Progenitor cell of endocrine pancreas (in vitro differentiated cells): ENCODE measurements at places on chromosomes 5 and 9. TPM values are rescaled to one million over a fixed set of nuclear protein-coding genes. Genes with fewer than 3 reads are reported as not detected.

DNA sequence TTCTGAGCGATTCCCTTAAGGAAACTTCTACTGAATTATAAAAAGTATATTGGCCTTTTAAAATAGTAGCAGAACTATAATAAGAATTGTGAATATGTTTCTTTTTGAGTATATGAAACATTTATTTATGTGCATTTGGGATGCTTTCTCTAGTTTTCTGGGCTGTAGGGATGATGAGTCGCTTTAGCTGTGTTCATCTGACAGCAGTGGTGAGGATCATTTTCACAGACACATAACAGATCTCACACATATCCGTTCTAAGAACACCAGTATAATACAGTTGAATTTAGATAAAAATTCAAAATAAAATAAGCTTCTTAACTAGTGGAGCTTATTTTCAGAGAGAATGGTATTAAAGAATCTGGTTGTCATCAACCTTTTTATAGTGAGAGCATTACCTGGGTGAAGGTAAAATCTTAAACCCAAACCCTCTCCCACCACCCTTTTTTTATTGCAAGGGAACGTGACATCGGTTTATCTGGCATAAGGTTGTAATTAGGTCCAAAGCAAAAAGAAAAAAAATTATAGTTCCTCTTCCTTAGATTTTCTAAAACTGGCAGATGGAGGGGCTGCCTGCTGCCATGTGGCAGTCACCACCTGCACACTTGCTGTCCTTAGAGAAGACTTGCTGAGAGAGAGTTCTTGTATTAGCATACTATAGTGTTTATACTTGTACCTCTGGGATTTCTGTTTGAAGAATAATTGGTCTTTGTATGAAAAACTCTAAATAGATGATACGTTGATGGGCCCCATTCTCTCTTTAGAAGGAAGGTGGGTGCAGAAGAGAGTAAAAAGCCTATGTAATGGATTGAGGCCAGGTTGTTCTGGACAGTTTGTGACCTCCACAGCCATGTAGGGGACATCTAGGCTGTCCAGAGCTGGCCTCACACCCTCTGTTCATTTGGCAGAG lies 86.8 kb downstream of the CAMK4 start:
- H3K27ac ChIP-seq, result no peak overlapping the region
- peaks cover 8% of the 10 kb centered on the region for H3K4me1 ChIP-seq
- H3K4me3 ChIP-seq, result no peak overlapping the region
- H3K36me3 ChIP-seq, result no peaks in the 10 kb centered on the region

DNA sequence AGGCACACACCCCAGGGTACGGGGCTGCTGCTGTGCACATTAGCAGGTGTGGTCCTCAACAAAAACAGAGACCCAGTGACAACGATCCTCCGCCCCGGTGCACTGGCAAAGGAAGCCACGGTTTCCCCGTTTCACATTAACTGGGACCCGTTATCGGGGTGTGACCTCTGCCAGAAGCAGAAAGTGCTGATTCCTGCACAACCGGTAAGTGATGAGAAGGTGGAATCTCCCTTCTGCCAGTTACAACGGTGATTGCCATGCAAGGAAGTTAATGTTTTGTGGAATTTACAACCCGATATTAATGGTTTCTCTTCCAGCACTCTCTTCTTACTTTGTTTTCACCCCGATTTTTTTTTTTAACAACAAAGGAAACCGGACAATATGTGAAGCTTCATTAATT lies 294.9 kb upstream of the IRX1 start:
- no peak overlapping the region for H3K4me3 ChIP-seq
- no peak overlapping the region for H3K27ac ChIP-seq
- no peak for DNase-seq

- peaks cover 1% of the 10 kb centered on the region for H3K4me1 ChIP-seq
- peaks cover 7% of the 10 kb centered on the region for H3K36me3 ChIP-seq
- no peaks in the 10 kb centered on the region for H3K27me3 ChIP-seq
- no peak overlapping the region for H3K4me3 ChIP-seq
Measured at GRCh38 chr5:157370967-157371366, 89.0 kb upstream of the NIPAL4 start.

DNA sequence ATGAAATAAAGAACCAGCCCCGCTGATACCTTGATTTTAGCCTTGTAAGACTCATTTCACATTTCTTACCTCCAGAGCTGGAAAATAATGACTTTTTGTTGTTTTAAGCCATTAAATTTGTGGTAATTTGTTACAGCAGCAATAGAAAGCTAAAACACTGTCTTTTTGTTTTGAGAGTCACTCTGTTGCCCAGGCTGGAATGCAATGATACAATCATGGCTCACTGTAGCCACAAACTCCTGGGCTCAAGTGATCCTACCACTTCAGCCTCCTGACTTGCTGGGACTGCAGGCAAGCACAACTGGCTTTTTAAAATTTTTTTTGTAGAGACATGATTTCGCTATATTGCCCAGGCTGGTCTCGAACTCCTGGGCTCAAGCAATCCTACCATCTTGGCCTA lies 34.7 kb upstream of the MYO10 start:
- H3K27me3 ChIP-seq, result no peaks in the 10 kb centered on the region
- H3K4me3 ChIP-seq, result no peak overlapping the region
- peak overlapping the region; percentile 1 for H3K27ac ChIP-seq

DNA sequence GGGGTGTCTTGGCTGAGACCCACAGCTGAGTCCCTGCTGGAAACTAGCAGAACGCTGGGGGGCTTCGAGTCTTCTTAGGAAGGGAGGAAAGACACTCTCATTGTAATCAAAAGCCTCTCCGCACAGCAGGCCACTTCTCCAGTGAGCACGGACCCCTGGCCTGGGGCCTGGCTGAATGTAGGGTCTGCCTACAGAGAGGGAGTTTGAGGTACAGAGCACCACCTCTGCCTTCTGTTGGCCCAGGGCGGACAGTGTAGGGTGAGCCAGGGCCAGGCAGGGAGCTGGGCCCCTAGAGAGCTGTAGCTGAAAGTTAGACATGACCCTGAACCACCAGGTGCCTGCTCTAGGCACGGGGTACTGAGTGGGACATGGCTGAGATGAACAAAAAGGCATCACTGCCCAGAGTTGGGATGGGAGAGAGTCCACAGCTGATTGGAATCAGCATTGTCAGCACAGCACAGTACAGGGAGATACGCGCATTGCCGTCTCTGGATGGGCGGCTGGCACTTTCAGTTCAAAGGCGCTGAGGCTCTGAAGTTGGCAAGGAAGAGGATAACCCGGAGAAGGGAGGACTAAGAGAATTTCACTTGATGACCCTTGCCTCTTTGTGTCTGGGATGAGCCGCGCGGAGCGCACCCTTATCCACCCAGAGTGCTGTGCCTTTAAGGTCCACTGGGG lies 363 bp upstream of the SLC25A48 start:
- no peak overlapping the region for H3K27ac ChIP-seq
- DNase-seq, result no peak
- H3K4me3 ChIP-seq, result peak overlapping the region; percentile 77
- H3K36me3 ChIP-seq, result no peaks in the 10 kb centered on the region

The PAEP gene
- total RNA-seq, result not detected in 2 replicates

The MAP1B gene
- 58.6 and 63.8 TPM in 2 replicates for total RNA-seq

DNA sequence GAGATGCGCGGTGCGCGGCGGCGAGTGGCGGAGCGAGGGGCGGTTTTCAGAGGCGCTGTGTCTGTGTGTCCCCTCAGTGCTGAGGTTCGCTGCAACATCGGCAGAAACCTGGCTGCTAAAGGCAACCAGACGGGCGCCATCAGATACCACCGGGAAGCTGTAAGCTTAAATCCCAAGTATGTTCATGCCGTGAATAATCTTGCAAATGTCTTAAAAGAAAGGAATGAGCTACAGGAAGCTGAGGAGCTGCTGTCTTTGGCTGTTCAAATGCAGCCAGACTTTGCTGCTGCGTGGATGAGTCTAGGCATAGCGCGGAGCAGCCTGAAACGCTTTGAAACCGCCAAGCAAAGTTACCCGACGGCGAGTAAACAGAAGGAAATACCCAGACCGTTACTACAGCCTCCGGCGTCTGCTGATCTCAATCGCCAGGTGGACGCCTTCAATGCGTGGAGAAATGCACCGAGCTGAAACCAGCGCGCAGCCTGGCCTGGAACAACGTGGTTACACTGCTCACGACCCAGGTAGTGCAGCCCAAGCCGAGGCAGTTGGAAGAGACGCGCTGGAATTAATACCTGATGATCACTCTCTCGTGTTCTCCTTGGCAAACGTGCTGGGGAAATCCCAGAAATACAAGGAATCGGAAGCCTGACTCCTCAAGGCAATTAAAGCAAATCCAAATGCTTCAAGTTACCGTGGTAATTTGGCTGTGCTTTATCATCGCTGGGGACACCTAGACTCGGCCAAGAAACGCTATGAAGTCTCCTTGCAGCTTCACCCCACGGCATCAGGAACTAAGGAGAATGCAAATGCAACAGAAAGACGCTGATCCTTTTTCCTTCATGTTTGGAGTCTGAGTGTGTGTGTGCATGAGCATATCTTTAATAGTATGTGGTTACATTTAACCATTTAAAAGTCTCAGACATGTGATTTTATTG lies 15.9 kb downstream of the OR2V1 start:
- H3K36me3 ChIP-seq, result no peaks in the 10 kb centered on the region
- DNase-seq, result no peak
- no peaks in the 10 kb centered on the region for H3K4me1 ChIP-seq

GRCh38 chr5:73344835-73345234 lies 103.7 kb downstream of the FOXD1 start:
- H3K36me3 ChIP-seq, result peaks cover 1% of the 10 kb centered on the region
- no peaks in the 10 kb centered on the region for H3K4me1 ChIP-seq
- H3K27ac ChIP-seq, result no peak overlapping the region
- no peak overlapping the region for H3K4me3 ChIP-seq
- no peak for DNase-seq
- H3K27me3 ChIP-seq, result peaks cover 16% of the 10 kb centered on the region

- no peaks in the 10 kb centered on the region for H3K27me3 ChIP-seq
- DNase-seq, result no peak
- H3K4me1 ChIP-seq, result peaks cover 12% of the 10 kb centered on the region
- H3K4me3 ChIP-seq, result no peak overlapping the region
- H3K36me3 ChIP-seq, result peaks cover 3% of the 10 kb centered on the region
Measured at GRCh38 chr5:119393746-119394145, 37.9 kb downstream of the TNFAIP8 start.

- no peaks in the 10 kb centered on the region for H3K27me3 ChIP-seq
- H3K27ac ChIP-seq, result no peak overlapping the region
- peaks cover 1% of the 10 kb centered on the region for H3K4me1 ChIP-seq
- no peak for DNase-seq
Measured at GRCh38 chr5:60888359-60889061, 44.4 kb upstream of the ELOVL7 start.

The C5orf52 gene
- total RNA-seq, result not detected in 2 replicates

The SLC6A18 gene
- not detected in 2 replicates for total RNA-seq

The PCDHGA7 gene
- total RNA-seq, result 0.41 and 0.49 TPM in 2 replicates

DNA sequence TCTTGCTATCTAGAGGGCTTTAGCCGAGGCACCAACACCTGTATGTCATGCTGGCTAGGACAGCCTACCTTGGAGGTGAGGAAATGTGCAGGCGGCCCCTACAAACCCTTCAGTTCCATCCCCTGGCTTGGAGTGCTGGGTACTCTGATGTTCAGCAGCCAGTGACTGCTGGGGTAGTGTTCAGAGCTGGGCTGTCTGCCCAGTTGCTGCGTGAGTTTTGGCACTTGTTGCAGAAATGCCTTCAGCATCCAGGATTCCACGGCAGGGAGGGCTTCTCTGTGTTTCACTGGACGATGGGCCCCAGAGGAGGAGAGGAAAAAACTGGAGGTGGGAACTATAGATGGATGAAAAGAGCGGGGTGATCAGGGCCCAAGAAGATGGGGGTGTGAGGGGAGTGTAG lies 10.4 kb downstream of the SWI5 start:
- no peaks in the 10 kb centered on the region for H3K27me3 ChIP-seq
- H3K36me3 ChIP-seq, result no peaks in the 10 kb centered on the region
- H3K4me3 ChIP-seq, result no peak overlapping the region
- no peak for DNase-seq
- no peaks in the 10 kb centered on the region for H3K4me1 ChIP-seq
- no peak overlapping the region for H3K27ac ChIP-seq

GRCh38 chr5:108059334-108059733 lies 322.6 kb downstream of the FBXL17 start:
- H3K36me3 ChIP-seq, result peaks cover under 1% of the 10 kb centered on the region
- DNase-seq, result no peak
- H3K27ac ChIP-seq, result no peak overlapping the region
- no peak overlapping the region for H3K4me3 ChIP-seq

GRCh38 chr5:174617285-174617684 lies 107.1 kb upstream of the MSX2 start:
- H3K27ac ChIP-seq, result no peak overlapping the region
- H3K4me1 ChIP-seq, result peaks cover 21% of the 10 kb centered on the region
- no peaks in the 10 kb centered on the region for H3K36me3 ChIP-seq
- H3K27me3 ChIP-seq, result peaks cover 28% of the 10 kb centered on the region

The WNT8A gene
- not detected in 2 replicates for total RNA-seq

The CAPSL gene
- 0.93 and 1.1 TPM in 2 replicates for total RNA-seq

- peaks cover 8% of the 10 kb centered on the region for H3K4me1 ChIP-seq
- peaks cover 26% of the 10 kb centered on the region for H3K27me3 ChIP-seq
- no peaks in the 10 kb centered on the region for H3K36me3 ChIP-seq
- no peak overlapping the region for H3K27ac ChIP-seq
- peak; percentile 93 for DNase-seq
Measured at GRCh38 chr9:98315551-98316060, 60.2 kb upstream of the TBC1D2 start.

The DBH gene
- total RNA-seq, result not detected in 2 replicates

DNA sequence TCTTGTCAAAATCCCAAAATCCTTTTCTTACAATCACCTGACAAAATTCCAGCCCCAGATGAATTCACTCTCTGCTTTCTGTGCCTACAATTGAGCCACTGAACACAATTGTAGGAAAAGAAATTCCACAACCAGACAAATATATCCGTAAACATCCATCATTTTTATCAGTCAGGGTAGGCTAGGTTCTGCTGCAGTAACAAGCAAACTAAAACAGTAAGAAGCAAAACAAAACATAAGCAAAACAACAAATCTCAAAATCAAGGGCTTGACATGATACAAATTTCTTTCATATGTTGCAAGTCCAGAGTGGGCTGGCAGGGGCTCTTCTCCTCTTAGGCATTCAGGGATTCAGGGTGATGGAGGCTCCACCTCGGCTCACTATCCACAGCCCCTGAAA lies 114.2 kb upstream of the MAN2A1 start:
- H3K27ac ChIP-seq, result no peak overlapping the region
- no peaks in the 10 kb centered on the region for H3K36me3 ChIP-seq
- no peaks in the 10 kb centered on the region for H3K27me3 ChIP-seq
- H3K4me3 ChIP-seq, result no peak overlapping the region
- no peaks in the 10 kb centered on the region for H3K4me1 ChIP-seq
- DNase-seq, result no peak

GRCh38 chr5:148793261-148793660 lies 33.1 kb upstream of the ADRB2 start:
- no peak for DNase-seq
- H3K4me3 ChIP-seq, result no peak overlapping the region
- H3K36me3 ChIP-seq, result no peaks in the 10 kb centered on the region
- H3K4me1 ChIP-seq, result no peaks in the 10 kb centered on the region
- no peak overlapping the region for H3K27ac ChIP-seq
- peaks cover 20% of the 10 kb centered on the region for H3K27me3 ChIP-seq

DNA sequence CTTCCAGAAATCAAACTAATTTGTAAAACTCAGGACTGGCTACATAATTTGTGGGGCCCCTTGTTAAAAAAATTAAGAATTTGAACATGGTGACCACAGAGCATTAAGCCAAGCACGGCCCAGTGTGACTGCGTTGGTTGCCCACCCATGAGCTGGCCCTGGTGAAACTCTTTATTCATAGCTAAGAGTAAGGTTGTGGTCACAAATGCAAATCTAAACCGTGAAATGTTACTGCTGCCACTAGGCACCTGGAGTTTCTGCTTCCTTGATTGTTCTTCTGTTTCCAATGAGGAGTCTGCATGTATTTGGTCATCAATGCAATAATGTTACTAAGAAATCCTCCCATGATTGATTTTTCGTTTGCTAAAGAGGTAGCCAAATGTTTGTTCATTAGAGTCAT lies 4.2 kb downstream of the GCNT1 start:
- H3K4me1 ChIP-seq, result peaks cover 30% of the 10 kb centered on the region
- peak overlapping the region; percentile 84 for H3K27ac ChIP-seq
- no peak overlapping the region for H3K4me3 ChIP-seq
